ENCODE measurements at places on chromosomes 12 and 14. TPM values are rescaled to one million over a fixed set of nuclear protein-coding genes. Genes with fewer than 3 reads are reported as not detected.

CMKLR1 gene
- total RNA-seq = not detected

PAX9 gene
- 14.9 TPM for total RNA-seq

LRRC9 gene
- total RNA-seq = not detected

TMEM229B gene
- total RNA-seq = not detected

SIX1 gene
- 18.2 TPM for total RNA-seq

SYCP3 gene
- total RNA-seq = not detected

KIF26A gene
- 3.1 TPM for total RNA-seq

ACOT4 gene
- total RNA-seq = 3.9 TPM

SERPINA10 gene
- not detected for total RNA-seq

DBX2 gene
- not detected for total RNA-seq

NPAS3 gene
- total RNA-seq = 1.2 TPM

GZMH gene
- not detected for total RNA-seq

PGF gene
- 0.26 TPM for total RNA-seq

DNA sequence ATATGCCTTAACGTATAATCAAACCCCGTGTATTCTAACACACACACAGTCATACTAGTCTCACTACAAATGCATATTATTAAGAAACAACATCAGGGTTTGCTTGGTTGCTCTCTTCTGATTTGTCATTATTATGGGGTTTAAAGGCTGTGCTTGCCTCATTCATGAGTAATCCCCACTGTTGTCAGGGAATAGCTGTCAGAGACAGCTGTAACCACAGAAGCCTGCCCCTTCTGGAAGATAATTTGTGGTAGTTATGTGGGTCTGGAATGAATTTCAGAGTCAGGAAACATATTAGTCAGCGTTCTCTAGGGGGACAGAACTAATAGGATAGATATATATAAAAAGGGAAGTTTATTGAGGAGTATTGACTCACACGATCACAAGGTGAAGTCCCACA lies 456.9 kb upstream of the TMEM132C start:
- peak; percentile 72 for DNase-seq

DNA sequence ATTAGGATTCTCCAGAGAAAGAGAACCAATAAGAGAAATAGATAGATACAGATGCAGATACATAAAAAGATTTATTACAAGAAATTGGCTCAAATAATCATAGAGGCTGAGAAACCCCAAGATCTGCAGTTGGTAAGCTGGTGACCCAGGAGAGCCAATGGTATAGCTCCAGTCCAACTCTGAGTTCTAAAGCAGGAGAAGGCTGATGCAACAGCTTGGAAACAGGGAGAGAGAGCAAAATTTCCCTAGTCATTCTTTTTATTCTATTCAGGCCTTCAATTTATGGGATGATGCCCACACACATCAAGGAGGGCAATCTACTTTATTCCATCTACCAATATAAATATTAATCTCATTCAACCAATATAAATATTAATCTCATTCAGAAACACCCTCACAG lies 218.2 kb downstream of the PRKD1 start:
- DNase-seq = no peak

DNA sequence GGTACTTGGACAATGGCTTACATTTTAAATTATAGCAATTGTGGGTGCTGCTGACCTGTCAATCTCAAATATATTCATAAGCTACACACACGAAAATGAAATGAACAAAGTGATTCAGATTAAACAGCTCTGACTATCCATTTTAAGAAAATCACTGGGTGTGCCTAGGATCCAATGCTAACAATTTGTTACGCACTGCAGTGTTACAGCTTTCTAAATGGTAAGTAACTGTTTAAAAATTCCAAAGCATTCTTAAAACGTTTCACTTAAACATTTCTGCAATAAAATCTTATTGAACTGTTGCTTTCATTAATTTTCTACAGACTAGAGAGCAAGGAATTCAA lies 18.9 kb downstream of the LMO3 start:
- no peak for DNase-seq

- no peak for DNase-seq
Measured at GRCh38 chr12:81206429-81206828, 128.6 kb downstream of the ACSS3 start.

DNA sequence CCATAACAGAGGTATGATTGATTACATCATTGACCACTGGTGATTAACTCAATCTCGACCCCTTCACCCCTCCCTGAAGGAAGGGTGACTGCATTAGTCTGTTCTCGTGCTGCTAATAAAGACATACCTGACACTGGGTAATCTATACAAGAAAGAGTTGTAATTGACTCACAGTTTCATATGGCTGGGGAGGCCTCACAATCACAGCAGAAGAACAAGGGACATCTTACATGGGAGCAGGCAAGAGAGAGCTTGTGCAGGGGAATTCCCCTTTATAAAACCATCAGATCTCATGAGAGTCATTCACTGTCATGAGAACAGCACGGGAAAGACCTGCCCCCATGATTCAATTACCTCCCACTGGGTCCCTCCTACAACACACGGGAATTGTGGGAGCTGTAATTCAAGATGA lies 55.9 kb upstream of the TMCC3 start:
- DNase-seq = no peak

- no peak for DNase-seq
Measured at GRCh38 chr12:65889144-65889880, 65.0 kb downstream of the HMGA2 start.

GRCh38 chr14:33848706-33849454 lies 102.0 kb downstream of the EGLN3 start:
- DNase-seq = peak; percentile 91

- no peak for DNase-seq
Measured at GRCh38 chr12:14164266-14164665, 182.9 kb upstream of the GRIN2B start.

DNA sequence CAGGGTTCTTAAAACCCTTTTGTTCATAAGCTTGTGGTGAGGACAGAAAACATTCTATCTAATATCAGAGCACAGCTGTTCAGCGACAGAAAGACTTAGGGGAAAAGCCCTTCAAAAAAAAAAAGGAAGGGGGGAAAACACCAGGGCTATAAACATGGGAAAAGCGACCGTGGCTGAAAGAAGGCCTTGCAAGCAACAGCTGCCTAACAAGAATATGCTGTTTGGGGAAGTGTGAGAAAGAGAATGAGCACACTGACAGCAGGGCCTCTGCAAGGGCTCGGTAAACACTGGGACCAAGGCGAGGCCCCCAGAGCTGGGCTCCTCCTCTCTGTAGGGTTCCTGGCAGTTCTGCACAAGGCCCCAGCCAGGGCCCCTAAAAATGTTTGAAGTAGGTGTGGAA lies 27.4 kb upstream of the CCND2 start:
- DNase-seq = no peak

DNA sequence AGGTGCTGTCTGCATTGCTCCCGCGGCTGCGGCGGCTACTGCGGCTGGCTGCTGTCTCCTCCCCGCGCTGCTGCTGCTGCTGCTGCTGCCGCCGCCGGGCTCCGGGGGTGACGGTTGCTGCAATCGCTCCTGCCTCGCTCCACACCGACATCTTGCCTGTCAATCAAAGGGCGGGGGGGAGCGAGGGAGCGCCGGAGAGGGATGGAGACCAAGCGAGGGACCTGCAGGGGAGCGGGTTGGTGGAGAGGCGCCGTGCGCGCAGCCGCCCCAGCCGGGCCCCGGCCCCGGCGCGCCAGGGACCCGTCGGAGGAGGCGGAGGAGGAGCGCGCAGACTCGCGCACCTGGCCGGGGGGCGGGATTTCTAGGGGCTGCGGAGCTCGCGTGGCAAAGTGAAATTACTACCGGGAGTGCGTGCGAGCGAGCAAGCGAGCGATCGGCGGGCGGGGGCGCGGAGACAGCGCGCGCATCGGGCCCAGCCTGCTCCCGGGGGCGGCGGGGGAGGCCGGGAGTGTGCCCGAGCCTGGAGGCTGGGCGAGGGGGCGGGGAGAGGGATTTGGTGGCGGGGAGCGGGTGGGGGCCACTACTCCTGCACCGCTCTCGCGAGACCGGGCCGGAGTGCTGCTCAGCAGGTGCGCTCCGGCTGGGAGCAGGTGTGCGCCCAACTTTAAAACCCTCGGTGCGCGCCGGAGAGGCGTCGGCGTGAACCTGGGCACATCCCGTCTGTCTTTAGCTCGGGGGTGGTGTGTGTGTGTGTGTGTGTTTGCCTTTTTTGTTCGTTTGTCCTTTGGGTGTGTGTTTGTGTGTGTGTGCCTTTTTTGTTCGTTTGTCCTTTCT lies at the start of gene KSR2:
KSR2 (minus strand) TSS at position 165 of the 834 bp plus-strand sequence. CDS start 735 bp downstream, outside the sequence.
- DNase-seq = peak; percentile 92

GRCh38 chr14:74974364-74975058 lies 19.1 kb upstream of the PGF start:
- DNase-seq = no peak

DNA sequence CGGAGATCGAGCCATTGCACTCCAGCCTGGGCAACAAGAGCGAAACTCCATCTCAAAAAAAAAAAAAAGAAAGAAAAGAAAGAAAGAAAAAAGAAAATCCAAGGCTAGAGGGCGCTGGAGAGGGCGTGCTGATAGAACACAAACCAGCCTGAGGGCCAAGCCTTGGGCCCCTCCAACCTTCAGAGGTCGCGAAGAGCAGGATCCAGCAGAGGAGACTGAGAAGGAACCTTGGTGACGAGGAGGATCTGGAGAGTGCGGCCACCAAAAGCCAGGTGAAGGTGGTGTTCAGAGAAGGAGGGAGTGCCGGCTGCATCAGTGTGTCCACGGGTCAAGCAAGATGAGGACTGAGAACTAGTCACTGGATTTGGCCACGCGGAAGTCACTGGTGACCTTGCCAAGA lies 4.1 kb upstream of the DYNC1H1 start:
- peak; percentile 48 for DNase-seq

DNA sequence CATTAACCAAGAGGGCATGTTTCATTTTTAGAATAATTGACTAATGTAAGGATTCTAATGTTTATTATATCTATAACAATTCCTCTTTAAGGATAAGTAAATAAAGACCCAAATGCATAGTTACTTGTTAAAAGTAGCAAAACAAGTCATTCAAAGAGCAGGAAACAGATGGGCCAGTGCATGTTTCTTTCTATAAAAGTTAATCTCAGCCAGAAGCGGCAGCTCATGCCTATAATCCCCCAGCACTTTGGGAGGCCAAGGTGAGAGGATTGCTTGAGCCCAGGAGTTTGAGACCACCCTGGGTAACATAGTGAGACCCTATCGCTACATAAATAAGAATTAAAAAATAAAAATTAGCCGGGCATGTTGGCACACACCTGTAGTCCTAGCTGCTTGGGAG lies 391.0 kb upstream of the RGS6 start:
- no peak for DNase-seq

DNA sequence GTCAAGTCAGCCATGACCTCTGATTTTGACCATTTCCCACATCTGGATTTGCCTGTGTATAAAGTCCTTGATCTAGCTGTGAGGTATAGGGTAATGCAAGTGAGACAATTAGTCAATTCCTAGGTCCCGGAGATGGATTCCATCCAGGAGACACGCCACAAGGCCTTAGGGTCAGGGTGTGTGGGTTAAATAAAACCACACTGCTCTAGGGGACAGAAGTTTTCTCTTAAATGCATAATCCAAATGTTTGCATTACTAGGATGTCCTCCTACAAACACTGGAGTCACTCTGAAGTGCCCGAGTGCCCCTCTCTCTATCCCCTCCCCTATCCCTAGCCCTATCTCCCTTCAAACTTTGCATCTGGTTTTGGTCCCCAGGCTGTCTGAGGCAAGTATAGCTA lies 26.8 kb downstream of the LRIG3 start:
- DNase-seq = peak; percentile 76

DNA sequence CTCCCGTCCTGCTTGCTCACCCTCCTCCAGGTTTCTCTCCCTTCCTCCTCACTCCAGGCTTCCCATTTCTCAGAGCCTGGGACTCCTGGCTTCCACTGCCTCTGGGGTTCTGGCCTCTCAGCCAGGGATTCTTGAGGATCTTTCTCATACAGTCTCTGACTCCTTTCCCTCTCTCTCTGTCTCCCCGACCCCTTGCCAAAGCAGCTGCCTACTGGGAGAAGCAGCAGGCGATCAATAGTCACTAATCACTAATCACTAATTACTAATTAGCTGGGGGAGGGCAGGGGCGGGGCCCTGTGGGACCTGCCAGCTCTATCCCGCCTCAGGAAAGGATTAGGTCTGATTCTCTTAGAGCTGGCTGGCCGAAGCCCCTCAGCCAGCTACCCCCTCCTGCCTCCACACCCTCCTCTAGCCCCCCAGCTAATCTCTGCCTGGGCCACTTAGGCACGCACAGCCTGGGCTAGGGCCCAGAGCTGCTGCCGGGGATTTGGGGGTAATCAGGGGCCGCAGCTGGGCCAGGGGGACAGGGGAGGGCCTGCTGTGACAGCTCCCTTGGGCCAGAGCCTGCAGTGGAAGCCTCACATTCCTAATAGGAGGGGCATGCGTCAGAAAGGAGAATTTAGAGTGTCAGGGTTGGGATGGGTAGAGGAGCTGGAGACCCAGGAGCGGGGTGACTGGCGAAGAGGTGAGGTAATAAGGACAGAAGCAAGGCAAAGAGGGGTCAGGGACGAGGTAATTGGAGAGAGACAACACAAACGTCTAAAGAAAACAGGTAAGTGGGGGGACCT lies 2.8 kb downstream of the NXPH4 start:
- DNase-seq = no peak

DNA sequence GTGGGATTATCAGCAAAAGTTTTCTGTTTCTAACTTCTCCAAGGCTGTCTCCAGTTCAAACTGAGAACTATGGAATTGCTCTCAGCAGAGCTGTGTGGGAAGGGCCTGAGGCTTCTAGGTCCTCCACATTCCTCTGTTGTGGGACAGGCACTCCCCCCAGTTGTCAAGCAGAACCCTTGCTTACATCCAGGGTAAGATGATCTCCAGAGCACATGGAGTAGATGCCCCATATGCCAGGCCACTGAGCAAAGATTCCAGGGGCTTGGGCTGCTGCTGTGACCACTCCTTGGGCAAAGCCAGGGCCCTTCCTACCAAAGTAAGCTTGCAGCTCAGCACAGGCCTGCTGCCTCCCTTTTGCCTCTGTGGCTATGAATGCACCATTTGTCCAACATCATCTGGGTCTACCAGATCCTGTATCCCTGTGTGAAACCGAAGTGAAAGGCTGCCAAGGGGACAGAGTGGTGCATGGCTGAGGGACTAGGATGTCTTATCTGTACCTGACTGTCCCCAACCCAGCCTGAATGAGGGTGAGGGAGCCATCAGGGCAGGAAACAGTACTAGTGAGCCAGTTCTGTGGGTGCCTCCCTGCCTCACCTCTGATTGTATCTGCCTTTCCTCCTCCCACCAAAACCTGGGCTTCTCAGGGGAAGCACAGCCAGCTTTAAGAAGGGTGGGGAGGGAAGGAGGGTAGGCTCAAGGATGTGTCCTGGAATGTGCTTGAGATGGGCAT lies 13.1 kb upstream of the ESPL1 start:
- DNase-seq = no peak

GRCh38 chr12:73659802-73660201 lies 877.8 kb upstream of the ATXN7L3B start:
- DNase-seq = no peak

GRCh38 chr14:53880761-53881160 lies 75.9 kb downstream of the BMP4 start:
- DNase-seq = no peak

DNA sequence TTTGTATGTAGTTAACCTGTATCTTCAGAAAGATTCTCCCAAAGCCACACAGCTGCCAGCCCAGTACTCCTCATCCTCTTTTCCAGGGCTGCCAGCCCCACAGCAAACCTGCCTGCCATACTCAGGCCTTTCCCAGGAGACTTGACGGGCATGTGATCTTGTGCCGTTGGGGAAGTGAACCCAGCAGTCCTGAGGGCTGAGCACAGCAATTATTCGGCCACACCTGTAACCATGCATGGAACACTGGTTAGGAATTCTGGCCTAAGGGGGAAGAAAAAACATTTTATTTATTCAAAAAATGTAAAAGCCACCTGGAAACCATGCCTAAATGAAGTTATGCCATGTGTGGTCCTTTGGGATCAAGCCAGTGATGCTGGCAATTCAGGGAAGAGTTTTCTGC lies 145.3 kb downstream of the GRIN2B start:
- DNase-seq = no peak

- DNase-seq = no peak
Measured at GRCh38 chr12:13345722-13346121, 149.2 kb downstream of the EMP1 start.
